ENCODE measurements at places on chromosomes 2 and 18. TPM values are rescaled to one million over a fixed set of nuclear protein-coding genes. Genes with fewer than 3 reads are reported as not detected.

Gene OR6B2
- not detected for total RNA-seq

Gene PRKAG3
- not detected for total RNA-seq

- H3K4me1 ChIP-seq = no peaks in the 10 kb centered on the region
- no peaks in the 10 kb centered on the region for H3K36me3 ChIP-seq
- no peak for DNase-seq
- no peak overlapping the region for H3K27ac ChIP-seq
- H3K4me3 ChIP-seq = no peak overlapping the region
These were observed 259.1 kb downstream of the SS18 start for GRCh38 chr18:25831301-25831701.

DNA sequence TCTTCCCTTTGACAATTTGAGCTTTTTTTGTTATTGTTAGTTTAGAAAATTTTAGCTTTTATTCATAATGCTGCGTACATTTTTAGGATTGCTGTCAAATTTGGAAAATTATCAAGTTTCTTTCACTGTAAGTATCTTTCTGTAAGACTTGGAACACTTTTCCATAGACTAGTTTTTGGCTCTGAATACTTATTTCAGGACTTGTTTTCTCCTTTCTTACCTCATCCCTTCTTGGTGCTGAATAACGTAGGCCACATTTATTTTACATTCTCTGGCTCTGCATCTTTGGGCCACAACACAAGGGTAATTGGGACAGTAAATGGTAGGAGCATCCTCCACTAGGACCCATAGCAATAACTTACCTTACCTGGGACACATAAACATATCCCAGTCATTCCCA, 85.1 kb downstream of the CCDC85A start:
- H3K4me1 ChIP-seq = no peaks in the 10 kb centered on the region
- no peak overlapping the region for H3K27ac ChIP-seq
- no peak for DNase-seq
- no peak overlapping the region for H3K4me3 ChIP-seq
- no peaks in the 10 kb centered on the region for H3K36me3 ChIP-seq

DNA sequence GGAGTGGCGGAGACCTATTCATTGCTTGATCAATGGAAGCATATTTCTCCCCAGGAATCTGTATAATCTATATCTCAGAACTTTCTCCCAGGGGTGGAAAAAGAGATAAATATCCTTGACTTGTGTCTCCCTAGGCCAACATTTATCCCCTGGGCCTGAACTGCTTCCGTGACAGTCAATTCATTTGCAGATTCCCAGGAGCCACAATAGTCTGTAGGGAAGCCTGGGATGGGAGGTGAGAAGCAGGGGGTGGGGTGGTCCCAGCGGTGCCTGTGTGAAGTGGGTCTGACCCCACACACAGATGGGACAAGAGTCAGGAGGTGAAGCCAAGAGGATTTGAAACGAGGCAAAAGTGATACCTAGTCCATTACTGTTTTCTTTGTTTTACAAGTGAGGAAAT, 166.8 kb downstream of the DPP10 start:
- no peaks in the 10 kb centered on the region for H3K4me1 ChIP-seq
- H3K36me3 ChIP-seq = no peaks in the 10 kb centered on the region
- H3K27me3 ChIP-seq = peaks cover 12% of the 10 kb centered on the region
- no peak for DNase-seq
- no peak overlapping the region for H3K4me3 ChIP-seq
- H3K27ac ChIP-seq = no peak overlapping the region

Gene MYO3B
- not detected for total RNA-seq

- H3K4me3 ChIP-seq = no peak overlapping the region
- peaks cover 19% of the 10 kb centered on the region for H3K27me3 ChIP-seq
- no peaks in the 10 kb centered on the region for H3K4me1 ChIP-seq
- no peak for DNase-seq
- no peaks in the 10 kb centered on the region for H3K36me3 ChIP-seq
- no peak overlapping the region for H3K27ac ChIP-seq
These were observed 205.2 kb upstream of the HDAC4 start for GRCh38 chr2:239605976-239606375.

Gene FOXD4L1
- total RNA-seq = 0.10 TPM

Measured in activated naive CD4-positive, alpha-beta T cell treated with anti-CD3 and anti-CD28 coated beads for 36 hours (primary cell).